ENCODE measurements at places on chromosomes 16 and 17. TPM values are rescaled to one million over a fixed set of nuclear protein-coding genes. Genes with fewer than 3 reads are reported as not detected.

SEPTIN1 gene
- total RNA-seq, result 354 TPM

TMC8 gene
- total RNA-seq, result 316 TPM

DOC2A gene
- not detected for total RNA-seq

TMEM256 gene
- 73.2 TPM for total RNA-seq

KIF2B gene
- not detected for total RNA-seq

HOXB8 gene
- total RNA-seq, result not detected

CDH15 gene
- not detected for total RNA-seq

AIPL1 gene
- not detected for total RNA-seq

GRB7 gene
- total RNA-seq, result 0.40 TPM

Measured in activated CD4-positive, alpha-beta memory T cell treated with anti-CD3 and anti-CD28 coated beads, Interleukin-2, amount 10 ng/mL, durations not matched to agents 7 days and 5 days (primary cell).